ENCODE measurements at places on chromosomes 5 and 9.

- DNase-seq, result no peak
These were observed 3.1 kb upstream of the FCN2 start for GRCh38 chr9:134877541-134877940.

DNA sequence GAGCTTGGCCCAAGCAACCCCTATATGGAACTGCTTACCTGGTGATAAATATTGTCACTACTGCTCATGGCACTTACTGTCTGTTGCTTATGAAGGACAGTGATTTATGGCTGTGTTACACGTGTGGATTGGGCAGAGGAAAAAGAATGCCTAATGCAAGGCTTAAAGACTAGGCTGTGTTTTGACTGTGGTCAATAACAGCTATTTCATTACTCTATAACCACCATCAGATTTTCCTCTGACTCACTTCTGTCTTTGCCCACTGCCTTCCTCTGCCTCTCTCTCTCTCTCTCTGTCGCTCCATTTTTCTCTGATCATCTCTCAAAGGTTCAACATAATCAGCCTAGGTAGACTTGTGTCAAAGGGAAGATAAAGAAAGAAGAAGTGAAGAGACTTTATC lies 96.2 kb downstream of the TLR4 start:
- no peak for DNase-seq

GRCh38 chr5:132377738-132378137 lies 8.2 kb downstream of the SLC22A5 start:
- no peak for DNase-seq

DNA sequence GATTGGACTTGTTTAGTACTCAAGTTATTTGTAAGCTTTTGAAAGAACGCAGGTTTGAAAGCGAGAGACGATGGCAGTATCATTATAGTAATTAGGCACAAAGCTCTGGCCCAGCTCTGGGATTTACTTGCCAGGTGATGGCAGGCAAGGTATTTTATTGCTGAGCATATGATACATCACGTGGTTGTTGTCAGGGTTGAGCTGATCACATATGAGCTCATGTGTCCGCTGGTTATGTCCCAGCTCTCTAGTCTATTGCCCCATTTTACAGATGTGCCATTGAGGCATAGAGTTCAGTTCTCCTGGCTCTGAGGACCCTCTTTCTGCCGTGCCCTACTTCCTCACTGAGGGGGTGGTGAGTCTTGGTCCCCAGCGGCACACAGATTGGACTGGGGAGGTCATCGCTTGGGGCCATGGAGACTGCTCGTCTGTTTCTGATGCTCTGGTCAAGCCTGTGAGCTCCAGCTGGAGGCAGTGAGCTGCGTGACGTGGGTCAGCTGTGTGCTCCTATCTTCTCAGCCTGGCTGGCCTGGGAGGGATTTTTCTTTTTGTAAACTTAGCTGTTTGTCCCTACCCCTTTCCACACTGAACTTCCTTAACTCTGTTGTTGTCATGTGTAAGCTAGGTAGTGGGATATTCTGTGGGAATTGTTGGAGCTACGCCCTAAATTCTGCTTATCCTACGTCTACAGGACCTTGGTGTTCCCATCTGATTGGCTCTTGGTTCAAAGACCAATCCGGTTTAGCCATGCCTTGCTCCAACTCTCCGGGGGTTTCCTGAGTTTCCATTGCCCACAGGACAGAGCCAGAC lies 2.2 kb downstream of the NXNL2 start:
- DNase-seq, result no peak

GRCh38 chr9:34502891-34503290 lies 19.9 kb downstream of the ENHO start:
- DNase-seq, result no peak

DNA sequence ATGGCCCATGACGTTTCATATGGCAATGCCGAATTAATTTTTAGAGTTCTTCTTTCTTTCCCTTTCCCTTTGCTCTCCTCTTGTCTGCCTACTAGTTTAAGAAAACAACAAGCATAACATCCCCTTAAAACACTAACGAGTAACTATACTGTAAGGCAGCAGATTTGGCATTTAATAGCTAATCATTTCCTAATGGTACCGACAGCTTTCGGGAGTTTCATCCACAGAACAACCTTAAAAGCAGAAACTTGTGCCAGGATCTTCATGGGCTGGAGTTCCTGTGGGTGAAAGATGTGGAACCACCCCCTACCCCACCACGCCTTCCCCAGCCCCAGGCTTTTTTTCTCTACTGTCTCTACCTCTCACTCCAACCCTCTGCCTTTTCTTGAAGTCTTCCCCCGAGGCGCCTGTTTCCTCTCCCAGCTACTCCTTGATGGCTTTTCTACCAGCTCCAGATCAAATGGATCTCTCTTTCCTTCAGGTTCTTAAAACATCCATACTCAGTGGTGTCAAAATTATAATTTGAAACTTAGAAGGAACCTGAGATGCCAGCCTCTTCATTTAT lies 319.5 kb downstream of the PIK3R1 start:
- no peak for DNase-seq

GRCh38 chr9:95477441-95477840 lies 39.3 kb downstream of the PTCH1 start:
- DNase-seq, result no peak

Data from stimulated activated CD8-positive, alpha-beta memory T cell treated with anti-CD3 and anti-CD28 coated beads, Interleukin-4, amount 100 ng/mL, for 1 hour (primary cell).